ENCODE measurements at places on chromosomes 3 and 15.

GRCh38 chr3:120067083-120067482 lies 27.2 kb downstream of the GSK3B start:
- no peak for DNase-seq

GRCh38 chr3:74550686-74551085 lies 63.8 kb downstream of the CNTN3 start:
- no peak for DNase-seq

GRCh38 chr15:49877117-49877872 lies 241.7 kb downstream of the ATP8B4 start:
- no peak for DNase-seq

DNA sequence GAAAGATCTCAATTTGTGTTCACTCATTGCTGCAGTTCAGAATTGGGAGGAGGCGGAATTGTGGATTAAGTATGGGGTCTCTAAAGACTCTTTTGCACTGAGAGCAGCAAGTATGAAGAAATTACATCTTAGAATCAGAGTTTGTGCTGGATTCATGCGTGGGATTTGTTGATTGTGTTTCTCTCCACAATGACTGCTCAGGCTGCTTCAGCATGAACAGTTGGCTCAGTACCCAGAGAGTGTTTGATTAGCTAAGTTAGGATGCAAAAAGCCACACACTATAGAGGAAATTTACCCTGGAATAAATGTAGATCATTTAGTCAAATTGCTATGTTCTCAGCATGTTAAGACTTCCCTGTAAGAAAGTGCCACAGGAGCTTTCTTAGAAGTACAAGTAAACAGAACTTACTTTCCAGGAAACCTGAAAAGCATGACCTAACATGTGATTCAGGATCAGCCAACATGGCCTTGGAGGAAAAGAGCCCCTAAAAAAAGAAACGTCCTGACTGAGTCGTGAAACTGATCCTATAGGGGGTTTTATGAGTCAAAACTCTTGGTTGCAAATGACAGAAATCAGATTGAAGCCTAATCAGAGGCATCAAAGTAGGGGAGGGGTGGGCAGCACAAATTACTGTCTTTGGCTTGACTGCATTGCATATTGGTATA lies 32.6 kb downstream of the HHLA2 start:
- DNase-seq = no peak

DNA sequence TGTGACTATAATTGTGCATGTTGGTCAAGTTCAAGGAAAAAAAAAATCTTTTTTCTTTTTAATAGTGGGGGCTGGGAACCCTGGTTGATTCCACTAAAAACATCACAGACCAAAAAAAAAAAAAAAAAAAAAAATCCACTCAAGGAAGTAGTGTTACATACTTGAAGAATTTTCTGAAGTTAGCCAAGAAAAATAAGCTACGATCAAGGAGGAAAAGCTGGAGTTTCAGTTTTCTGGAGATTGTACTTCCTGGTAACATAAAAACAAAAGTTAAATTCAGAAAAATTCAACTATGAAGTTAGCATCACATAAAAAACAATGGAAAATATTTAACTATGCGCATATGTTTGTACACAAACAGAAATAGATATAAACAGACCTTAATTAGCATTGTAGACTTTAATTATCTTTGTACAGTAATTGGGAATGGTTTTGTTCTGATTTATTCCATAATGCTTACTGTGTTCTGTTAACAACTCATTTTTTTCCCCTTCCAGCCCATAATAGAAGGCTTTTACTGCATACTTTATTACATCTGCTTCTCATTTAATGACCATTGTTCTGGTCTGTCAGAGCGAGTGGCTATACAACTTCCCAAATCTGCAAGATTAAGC lies 194.3 kb downstream of the RORA start:
- no peak for DNase-seq

GRCh38 chr15:81280696-81281455 lies 43.1 kb downstream of the STARD5 start:
- no peak for DNase-seq

DNA sequence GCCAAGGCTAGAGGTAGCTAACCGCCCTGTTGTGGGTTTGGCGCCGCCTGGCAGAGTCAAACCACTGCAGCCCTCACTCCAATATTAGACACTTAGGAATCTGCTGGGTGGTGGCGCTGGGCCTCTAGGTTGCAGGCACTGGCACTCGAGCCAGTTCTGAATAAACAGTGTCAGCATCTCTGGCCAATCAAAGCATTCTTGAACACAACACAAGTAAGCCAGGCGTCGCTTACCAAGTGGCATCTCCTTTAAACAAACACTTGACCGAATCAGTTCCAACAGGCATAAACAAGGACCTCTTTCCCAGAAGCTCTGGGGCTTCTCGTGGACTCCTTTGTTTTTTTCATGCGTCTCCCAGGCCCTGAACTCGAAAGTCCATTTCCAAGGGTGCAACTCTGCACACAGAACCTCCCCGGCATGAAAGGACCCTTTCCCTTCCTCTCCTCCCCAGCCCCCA lies 82.3 kb downstream of the LRIG1 start:
- no peak for DNase-seq

DNA sequence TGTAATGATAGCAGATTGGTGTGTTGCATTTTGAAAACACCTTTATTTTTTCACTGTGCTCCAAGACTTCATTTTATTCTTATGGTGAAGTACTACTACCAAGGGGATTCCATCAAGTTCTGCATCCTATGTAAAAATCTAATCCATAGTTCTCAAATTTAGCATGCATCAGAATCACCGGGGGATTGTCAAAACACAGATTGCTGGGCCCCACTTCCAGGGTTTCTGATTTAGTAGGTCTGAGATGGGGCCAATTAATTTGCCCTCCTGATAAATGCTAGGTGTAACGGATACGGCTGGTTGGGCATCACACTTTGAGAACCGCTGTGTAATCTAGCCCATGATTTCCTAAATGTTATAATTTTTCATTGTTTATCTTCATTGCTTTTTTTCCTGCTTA lies 692 bp downstream of the ZWILCH start:
- no peak for DNase-seq

GRCh38 chr15:42832576-42832975 lies 88.0 kb downstream of the TTBK2 start:
- no peak for DNase-seq
